ENCODE measurements at places on chromosomes 3 and 15. TPM values are rescaled to one million over a fixed set of nuclear protein-coding genes. Genes with fewer than 3 reads are reported as not detected.

DNA sequence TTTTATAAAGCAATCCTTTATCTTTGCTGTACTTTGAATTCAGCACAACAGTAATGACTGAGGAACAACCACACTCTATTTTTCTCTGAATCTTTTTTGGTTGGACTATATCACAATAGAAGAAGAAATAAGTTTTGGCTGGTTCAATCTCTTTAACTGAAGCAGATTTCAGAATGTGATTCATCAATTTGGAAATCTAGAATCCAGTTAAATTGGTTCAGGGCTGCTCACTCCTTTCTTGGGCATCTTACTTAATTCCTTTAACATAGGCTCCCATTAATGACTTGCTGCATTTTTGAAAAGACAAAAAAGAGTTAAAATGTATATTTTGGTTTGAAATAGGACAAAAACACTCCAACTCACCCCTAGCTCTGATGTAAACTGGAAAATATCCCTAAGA is 688.3 kb upstream of the NECTIN3 start:
- DNase-seq, result no peak

GRCh38 chr3:3665961-3666640 is 133.1 kb upstream of the LRRN1 start:
- no peak for DNase-seq

GRCh38 chr3:64530434-64531049 is 157.3 kb downstream of the ADAMTS9 start:
- peak; percentile 63 for DNase-seq

THPO gene
- total RNA-seq, result not detected

DNA sequence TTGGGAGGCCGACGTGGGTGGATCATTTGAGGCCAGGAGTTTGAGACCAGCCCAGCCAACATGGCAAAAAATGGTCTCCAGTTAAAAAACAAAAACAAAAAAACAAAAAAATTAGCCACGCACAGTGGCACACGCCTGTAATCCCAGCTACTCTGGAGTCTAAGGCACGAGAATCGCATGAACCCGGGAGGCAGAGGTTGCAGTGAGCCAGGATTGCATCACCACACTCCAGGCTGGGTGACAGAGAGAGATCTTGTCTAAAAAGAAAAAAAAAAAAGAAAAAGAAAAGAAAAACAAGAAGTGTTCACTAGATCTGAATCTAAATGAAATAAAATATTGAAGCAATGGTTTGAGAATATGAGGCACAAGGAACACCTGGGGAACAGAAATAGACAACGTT is 36.7 kb downstream of the SLC9A9 start:
- no peak for DNase-seq

DNA sequence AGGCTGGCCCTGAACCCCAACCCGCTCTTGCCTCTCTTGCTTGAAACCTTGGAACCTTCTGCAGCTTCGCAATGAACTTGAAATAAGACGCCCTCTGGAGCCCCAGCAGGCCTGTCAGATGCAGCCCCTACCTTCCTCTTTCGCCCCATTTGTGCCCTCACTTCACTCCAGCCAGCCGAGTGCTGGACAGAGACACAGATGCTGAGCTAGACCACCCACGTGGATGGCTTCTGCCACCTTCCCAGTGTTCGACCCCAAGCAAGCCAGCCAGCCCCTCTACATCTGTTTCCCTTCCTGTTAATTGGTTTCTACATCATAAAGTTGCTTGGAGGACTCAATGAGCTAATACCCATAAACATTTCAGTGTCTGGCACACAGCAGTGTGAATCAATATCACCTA is 23.8 kb upstream of the SNRPA1 start:
- DNase-seq, result no peak

NECTIN3 gene
- 66.2 TPM for total RNA-seq

HHLA2 gene
- not detected for total RNA-seq

GRCh38 chr3:90062016-90062415 is 954.6 kb downstream of the EPHA3 start:
- peak; percentile 62 for DNase-seq
